ENCODE measurements at places on chromosomes 7 and 10.

DNA sequence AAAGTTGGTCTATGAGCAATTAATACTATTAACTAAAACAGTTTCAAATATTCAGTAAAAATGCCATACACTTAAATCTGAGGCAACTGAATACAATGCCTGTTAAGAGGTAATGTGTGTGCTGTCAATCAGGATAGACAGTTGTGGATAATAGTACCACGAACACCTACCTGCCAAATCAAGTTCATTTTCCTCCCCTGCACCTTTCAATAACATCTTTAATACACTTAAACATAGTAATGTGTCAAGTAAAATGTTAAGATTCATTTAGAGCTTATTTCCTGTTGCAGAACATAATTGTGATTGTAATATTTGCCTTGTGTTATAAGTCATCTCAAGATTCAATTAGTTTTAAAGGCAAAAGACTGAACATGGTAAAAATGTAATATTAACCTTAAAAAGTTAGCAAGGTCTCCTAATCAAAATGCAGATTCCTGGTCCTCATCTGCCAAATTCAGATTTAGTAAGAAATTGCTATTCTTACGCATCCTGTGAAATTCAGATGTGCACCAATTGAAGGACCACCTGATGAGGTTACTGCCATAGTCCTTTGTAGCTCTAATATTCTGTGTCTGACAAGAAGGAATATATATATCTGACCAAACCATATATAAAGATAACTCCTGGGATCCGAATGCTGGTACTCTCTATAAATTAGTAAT is 37.1 kb downstream of the COL1A2 start:
- DNase-seq: no peak

DNA sequence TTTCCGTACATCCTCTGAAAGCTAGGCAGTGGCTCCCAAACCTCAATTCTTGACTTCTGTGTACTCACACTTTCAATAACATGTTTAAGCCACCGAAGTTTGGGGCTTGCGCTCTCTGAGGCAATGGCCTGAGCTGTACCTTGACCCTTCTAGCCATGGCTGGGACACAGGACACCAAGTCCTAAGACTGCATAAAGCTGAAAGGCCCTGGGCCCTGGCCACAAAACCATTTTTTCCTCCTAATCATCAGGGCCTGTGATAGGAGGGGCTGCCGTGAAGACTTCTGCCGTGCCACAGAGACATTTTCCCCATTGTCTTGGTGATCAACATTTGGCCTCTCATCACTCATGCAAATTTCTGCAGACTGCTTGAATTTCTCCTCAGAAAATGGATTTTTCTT is 216.5 kb upstream of the TEX47 start:
- DNase-seq: no peak

GRCh38 chr7:112201411-112201810 is 4.8 kb downstream of the DOCK4 start:
- no peak for DNase-seq

DNA sequence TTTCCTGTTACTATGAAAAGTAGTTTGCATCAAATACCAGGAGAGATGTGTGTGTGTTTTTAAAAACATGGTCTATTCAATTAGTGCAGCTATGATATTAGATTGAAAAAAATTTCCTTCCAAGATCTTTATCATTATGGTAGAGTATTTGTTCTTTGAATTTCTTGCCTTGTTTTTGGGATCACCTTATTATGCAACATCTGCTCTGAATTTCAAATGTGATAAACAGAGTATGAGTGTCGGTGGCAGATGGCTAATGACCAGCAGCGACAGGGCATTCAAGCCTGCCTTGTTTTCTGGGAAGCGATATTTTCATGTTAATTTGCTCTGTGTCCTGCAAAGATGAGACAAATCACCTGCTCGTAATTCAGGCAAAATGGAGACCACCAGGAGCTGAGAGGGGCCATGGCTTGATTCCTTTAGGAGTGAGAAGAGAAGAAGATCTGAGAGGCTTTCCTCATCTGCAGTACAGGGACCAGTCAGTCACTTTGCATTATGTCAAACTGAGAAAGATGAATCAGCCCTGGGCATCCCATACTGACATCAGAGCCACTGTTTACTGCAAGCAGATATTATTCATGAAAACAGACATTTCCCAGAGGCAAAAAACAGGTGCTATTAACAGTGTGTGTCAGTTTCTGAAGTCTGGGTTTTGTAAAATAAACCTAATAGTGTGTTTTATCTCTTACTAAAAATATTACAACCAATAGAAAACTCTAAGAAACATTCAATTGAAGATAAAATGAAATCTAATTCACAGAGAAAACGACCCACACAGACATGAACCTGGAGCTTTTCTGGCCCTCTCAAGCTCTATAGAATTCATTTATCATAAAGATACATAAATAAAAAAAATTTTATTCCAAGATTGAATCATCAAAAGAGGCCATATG is 67.6 kb downstream of the CDK6 start:
- DNase-seq: no peak

DNA sequence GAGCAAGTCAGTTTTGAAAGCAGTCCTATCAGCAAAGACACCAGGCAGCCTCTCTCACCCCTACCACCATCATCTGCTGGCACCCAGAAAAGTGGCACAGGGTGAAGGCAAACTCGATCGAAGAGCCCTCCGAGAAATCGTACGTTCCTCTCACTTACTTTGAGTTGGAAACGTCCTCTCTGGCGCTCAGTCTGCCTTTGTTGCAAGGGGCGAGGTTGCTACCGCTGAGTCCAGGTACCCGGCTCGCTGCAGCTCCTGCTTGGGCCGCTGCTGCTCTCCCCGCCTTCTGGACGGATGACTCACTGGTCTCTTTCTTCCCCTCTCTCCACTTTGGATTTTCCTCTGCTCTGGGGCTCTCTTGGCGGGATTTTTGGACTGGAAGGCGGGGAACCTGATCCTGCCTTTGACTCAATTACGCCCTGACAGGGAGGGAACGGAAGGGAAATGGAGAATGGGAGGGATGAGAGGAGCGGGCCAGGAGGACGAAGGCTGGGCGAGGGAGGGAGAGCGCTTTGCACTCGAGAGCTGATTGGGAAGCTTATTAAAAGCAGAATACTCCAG is at the start of gene PTN:
PTN (minus strand) TSS at position 453 of the 561 bp plus-strand sequence. CDS start 88,760 bp downstream, outside the sequence.
- DNase-seq: no peak

- no peak for DNase-seq
These were observed 48.9 kb downstream of the PYROXD2 start for GRCh38 chr10:98366062-98366530.

DNA sequence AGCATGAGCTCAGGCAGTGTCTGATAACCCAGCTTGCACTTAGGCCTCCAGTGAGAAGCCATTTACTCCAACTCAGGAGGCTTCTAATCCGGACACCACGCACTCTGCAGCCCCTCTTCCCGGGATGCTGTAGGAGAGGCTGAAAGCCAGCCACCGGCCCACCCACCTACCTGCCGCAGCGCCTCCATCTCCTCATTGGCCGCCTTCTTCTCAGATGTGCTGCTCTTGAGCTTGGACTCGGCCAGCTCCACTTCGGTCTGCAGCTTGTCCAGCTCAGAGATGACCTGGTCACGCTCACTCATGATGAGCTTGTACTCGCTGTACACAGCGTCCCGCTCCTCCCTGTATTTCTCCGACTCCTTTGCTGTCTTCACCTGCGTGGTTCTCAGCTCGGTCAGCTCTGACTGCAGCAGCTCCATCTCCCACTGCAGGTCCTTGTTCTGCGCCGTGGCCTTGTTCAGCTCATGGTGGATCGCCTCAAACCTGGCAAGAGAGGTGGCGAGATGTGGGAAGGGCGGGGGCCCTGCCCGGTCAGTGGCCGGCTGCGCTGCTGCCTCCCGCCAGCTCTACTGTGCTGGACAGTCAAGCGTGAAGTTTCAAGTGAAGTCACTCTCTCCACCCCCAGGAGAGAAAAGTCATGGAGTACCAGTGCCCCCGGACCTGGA is 84.7 kb downstream of the DLG5 start:
- DNase-seq: no peak

DNA sequence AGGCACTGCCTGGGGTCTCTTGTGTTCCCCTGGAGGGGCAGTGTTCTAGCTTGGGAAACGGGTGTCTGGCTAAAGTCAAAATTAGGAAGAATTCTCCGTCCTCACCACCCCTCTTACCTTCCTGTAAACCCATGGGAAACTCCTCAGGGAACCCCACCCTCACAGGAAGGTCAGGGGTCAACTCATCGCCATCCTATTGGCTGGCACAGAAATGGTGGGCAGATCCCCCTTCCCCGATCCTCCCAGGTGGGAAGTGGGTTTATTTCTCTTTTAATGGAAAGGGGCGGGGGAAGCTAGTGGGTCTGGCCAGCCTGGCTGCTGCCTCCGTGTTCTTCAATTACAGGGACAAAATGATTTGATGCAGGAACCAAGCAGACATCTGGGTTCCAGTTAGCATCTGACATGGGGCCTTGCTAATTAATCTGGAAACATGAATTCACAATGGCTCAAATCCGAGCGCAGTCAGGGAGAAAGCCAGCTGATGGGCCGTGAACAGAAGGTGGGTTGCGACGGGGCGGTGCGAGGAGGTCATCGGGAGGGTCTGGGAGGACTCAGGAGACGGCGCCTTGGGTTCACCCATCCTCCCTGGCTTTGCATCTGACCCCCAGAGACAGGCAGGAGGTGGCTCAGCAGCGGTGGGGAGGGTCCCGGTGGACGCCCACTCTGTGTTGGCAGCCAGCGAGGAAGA is 66.6 kb downstream of the SLIT1 start:
- DNase-seq: no peak

- no peak for DNase-seq
These were observed 133.9 kb upstream of the FEZF1 start for GRCh38 chr7:122438492-122438891.

GRCh38 chr7:36683695-36684357 is 40.5 kb downstream of the AOAH start:
- no peak for DNase-seq

- DNase-seq: peak; percentile 60
These were observed 118.3 kb downstream of the KLF6 start for GRCh38 chr10:3666525-3667302.

GRCh38 chr10:116826803-116827202 is 22.5 kb upstream of the ENO4 start:
- no peak for DNase-seq

DNA sequence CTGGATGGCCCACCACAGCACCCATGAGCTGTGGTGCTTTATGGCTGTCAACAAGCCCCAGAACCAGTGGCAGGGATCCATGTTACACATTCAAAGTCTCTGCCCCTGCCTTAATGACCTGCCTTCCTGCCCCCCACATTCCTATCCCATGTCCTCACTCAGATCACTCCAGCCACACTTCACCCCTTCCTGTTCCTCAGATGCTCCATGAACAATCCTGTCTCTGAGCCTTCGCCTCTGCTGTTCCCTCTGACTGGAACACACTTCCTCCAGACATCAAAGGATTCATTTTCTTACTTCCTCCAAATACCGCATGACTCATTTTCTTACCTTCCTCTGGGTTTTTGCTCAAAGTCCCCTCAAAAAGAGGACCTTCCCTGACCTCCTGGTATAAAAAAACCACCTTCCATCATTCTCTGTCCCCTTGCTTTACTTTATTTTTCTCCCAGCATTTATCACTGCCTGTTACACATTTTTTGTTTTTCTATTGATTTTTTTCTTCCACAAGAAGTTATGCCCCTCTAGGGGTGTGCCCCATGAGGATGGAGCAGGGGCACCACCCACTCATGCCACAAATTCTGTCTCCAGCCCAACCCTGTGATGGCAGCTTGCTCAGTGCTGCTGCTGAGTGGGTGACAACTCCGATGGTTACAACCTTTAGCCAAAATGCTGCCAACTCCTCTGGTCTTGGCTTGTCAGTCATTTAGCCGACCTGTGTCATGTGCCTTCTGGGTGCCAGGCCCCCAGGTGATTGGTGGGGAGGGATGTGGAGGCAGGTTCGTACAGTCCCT is 18.2 kb downstream of the COL13A1 start:
- no peak for DNase-seq

- no peak for DNase-seq
These were observed 4.3 kb downstream of the ANKRD1 start for GRCh38 chr10:90916392-90917237.

DNA sequence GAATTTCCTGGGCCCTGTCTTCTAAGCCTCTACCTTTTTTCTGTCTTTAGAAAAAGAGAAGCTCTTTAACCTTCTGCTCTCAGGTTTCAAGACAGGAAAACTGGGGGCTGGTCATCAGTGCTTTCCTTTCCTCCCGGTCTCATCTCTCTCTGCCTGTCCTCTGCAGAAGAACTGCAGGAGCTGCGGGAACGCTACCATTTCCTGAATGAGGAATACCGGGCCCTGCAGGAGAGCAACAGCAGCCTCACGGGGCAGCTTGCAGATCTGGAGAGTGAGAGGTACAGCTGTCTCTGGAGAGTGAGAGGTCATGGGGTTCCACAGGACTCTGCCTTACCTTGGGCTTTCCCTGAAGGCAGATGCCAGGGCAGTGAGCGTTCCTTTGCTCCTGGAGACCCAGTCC is 12.7 kb downstream of the CCDC136 start:
- DNase-seq: no peak

DNA sequence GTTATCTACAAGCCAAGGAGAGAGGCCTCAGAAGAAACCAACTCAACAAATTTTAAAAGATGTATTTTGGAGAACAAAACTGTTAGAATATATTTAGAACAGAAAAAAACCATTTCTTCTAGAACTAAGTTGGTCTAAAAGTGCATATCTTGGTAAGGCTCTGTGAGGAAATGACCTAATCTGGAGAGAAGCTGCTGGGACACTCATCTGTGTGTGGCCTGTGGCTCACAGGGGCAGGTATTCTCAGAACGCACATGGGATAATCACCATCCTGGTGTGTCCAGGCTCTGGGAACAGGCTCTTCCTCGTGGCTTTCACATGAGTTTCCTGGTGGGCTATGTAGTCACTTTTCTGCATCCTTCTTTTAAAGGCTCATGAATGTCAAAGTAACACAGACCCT is 38.1 kb upstream of the PRSS1 start:
- DNase-seq: no peak

- no peak for DNase-seq
These were observed 252.5 kb upstream of the VWC2 start for GRCh38 chr7:49520951-49521350.

GRCh38 chr7:29194594-29195427 is at the start of gene CHN2:
TSS of gene CHN2 (plus strand) at chr7:29194775.
- DNase-seq: peak; percentile 44

GRCh38 chr7:37545619-37546534 is 97.2 kb upstream of the ELMO1 start:
- DNase-seq: no peak

- no peak for DNase-seq
These were observed 453.4 kb downstream of the PLXNA4 start for GRCh38 chr7:132122901-132123300.

- DNase-seq: no peak
These were observed 20.8 kb upstream of the ERVW-1 start for GRCh38 chr7:92498557-92498956.

- DNase-seq: no peak
These were observed 390.1 kb downstream of the NXPH1 start for GRCh38 chr7:8823486-8823885.

GRCh38 chr10:71549766-71550533 is 153.2 kb downstream of the CDH23 start:
- DNase-seq: no peak

GRCh38 chr10:72250666-72251065 is 23.1 kb upstream of the DDIT4 start:
- no peak for DNase-seq
